ENCODE measurements at places on chromosomes 3 and 15.

GRCh38 chr3:151035072-151035471, 50.4 kb upstream of the MED12L start:
- no peak for DNase-seq

DNA sequence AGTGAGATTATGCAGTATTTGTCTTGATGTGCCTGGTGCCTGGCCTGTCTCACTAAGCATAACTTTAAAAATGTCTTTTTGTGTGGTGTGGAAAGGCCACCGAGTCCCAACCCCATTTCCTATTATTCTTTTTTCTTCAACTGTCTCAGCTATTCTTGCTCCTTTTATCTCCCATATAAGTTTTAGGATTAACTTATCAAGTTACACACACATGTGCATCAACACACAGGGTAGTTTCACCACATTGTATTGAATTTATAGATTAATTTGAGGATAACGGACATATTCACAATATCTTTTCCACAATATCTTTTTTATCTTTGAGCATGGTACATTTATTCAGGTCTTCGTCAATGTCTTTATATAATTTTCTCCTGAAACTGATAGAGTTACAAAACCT, 127.6 kb downstream of the RYR3 start:
- no peak for DNase-seq

- DNase-seq: no peak
Measured at GRCh38 chr3:124234852-124235252, 242.9 kb upstream of the ROPN1 start.

DNA sequence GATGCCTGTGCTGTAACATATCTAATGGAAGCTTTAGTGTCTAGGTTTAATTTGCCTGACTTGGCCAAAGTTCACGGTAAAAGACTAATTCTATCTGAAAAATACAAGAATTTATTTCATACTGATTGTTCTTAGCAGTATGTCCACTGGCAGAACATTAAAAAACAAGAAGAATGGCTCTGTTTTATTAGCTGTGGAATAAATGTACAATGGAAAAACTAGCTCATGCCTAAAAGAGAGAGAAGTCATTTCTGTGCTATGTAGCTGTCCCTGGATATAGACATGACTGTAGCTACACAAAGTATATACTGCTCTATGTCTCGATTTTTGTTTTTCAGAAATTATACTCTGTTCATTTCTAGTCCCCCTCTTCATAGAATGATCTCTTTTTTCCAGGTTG, 13.9 kb upstream of the VGLL3 start:
- DNase-seq: no peak

DNA sequence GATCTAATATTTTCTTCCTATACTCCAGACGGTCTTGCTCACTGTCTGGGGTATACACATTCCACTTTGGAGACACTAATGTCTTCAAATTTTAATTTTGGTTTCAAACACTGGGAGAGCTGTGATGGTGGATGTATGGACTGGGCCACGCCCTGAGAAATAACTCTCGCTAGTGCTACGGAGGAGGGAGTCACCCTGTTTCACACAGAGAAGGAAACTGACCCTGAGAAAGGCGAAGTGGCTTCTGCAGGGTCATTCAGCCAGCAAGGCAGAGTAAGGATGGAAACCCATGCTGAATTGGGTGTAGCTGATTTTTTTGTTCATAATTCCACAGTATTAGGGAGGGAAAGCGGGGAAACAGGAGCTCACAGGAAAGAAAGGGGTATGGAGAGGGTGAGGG, 8.6 kb upstream of the SKIC8 start:
- DNase-seq: no peak

GRCh38 chr3:185843635-185844034, 18.8 kb upstream of the IGF2BP2 start:
- no peak for DNase-seq

GRCh38 chr3:192928720-192929119, 11.1 kb upstream of the MB21D2 start:
- peak; percentile 15 for DNase-seq

DNA sequence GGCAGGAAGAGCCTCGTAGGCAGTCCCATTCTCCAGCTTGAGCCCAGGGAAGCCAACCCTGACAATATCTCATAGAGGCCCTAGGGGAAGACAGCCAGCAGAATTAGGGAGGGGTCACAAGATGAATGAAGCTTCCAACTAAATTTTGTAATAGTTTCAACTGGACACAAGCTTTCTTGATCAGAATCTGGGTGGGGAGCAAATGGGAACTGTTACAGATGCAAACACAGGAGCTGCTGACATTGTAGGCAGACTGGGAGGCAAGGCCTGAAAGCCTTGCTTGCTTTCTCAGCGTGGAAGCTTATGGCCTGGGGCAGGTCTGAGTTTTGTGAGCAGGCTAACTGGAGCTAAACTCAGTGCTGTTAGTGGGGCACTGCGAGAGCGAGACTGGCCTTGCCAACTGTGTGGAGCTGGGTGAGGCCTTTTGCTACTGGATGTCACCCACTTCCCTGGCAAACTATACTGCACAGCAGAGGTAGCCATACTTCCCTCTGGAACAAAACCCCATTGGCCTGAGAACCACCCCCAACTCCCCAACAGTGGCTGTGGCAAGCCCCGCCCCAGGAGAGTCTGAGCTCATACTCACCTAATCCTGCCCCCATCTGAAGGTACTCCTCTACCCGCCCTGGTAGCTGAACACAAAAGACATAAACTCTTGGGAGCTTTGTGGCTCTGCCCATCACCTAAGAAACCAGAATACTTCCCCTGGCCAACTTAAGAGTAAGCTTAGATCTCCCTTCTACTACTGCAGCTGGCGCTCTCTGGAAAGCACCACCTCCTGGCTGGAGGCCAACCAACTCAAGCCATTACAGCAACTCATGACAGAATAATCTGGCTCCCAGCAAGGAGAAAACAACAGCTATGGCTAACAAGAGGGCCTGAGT, 42.9 kb downstream of the CFAP20DC start:
- DNase-seq: no peak

DNA sequence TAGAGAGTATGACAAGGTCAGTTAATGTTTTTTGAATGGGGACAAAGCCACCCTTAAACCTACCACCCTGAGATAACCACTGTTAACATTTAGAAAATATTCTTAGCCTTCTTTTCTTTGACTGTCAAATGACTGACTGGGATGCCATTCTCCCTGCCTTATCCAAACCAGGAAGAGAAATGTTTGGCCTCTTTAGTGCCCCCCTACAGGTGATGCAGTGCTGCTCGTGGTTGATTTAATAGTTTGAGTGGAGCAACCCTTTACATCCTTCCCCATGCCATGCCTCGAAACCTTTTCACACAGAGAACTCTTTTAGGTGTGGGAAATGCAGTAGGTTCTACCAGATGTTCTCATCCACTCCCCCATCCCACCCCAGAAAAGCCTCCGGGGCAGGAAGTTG, 38.7 kb upstream of the UMPS start:
- no peak for DNase-seq

DNA sequence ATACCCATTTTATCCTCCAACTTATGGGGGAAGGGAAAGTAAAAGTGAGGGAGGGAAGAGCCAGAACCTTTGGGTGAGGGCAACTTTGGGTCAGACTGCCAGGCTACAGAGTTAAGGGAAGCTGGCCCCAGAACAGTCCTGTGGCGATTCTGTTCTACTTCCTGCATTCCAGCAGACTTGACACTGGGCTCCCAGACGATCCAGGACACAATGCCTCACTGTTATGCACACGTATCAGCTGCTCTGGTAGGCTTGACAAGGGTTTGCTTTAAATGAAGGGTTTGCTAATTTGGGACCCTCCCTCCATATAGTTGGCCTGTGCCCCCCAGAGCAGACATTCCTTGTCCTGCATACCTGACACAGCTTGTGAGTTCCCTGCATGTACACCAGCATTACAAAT, 10.7 kb downstream of the GORASP1 start:
- no peak for DNase-seq

DNA sequence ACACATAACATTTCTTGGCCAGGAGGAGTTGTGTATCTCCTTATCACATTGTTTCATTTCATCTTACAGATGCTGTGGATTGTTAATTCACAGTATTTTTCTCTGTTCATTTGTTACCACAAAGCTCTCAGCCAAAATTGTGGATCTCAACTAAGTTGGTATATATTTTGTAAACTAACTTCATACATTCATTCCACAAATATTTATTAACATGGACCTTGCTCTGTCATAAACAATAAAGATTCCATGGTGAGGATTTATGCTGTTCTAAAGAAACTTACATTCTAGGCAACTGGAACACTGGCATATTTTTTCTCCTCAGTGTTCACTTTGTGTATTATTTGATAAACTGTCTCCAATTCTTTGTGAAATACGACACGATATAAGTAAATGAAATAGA, 268.8 kb downstream of the CNTN3 start:
- DNase-seq: no peak

DNA sequence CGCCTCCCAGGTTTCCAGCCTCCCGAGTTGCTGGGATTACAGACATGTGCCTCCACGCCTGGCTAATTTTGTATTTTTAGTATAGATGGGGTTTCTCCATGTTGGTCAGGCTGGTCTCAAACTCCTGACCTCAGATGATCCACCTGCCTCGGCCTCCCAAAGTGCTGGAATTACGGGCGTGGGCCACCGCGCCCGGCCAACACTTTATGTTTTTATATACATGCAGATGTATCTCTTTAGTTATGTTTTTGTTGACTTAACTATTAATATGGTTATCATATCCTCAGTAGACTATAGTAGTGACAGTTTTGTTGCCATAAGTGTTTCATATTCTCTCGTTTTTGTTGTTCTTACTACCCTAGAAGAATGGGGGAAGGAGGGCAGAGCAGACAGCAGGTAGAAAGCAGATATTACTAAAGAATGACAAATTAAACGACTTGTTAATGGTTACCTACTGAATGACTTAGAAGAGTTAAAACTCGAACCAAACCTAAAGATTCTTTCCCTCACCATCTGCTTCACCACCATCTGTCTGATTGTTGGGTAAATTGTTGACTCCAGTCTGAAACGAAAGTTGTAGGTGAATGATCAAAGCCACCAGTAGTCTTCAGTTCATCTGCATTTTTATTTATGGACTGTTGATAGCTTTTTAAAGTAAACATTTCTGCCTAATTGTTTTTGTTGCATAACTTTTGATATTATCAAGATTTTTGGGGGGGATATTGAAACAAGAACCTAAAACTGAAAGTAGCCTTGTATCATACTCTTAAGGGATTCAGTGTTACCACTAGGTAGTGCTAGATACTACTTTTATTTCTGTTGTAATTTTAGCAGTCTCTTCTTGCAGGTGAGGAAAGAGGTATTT, 89.3 kb downstream of the RASA2 start:
- peak; percentile 14 for DNase-seq

GRCh38 chr3:62139957-62140356, 233.4 kb downstream of the FEZF2 start:
- no peak for DNase-seq

- no peak for DNase-seq
Measured at GRCh38 chr15:67593562-67593961, 51.1 kb downstream of the MAP2K5 start.

- DNase-seq: no peak
Measured at GRCh38 chr3:48039487-48040190, 23.4 kb upstream of the MAP4 start.

DNA sequence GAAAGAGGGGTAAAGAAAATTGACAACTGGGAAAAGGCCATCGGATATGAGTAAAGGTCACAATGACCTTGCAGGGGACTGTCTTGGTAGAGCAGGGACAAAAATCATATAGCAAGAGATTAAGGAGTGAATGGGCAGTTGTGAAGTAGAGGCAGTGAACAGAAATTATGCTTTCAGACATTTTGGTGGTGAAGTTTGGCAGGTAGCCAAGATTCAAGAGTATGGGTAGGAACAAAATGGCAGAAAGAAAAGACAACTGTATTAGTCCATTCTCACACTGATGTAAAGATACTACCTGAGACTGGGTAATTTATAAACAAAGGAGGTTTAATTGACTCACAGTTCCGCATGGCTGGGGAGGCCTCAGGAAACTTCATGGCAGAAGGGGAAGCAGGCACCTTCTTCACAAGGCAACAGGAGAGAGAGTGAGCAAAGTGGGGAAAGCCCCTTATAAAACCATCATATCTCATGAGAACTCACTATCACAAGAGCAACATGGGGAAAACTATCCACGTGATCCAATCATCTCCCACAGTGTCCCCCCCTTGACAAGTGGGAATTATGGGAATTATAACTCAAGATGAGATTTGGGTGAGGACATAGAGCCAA, 84.0 kb downstream of the CGNL1 start:
- no peak for DNase-seq

DNA sequence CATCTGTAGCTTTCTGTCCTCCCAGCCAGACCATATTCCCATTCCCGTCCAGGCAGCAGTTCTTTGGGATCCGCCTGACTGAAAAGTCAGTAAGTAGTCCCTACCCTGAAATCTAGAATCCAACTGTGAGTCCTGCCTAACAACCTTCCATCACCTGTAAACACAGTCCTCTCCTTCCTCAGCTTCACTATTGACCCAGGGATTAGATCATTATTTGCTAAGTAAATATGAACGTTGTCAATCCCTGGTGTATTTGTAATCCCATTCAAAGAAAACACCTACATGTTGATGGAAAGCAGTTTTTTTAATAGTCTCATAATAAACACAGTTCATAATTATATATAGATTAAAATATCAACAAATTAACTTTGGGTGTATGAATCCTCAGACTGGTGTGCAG, 732 bp downstream of the SAXO2 start:
- DNase-seq: peak; percentile 81

GRCh38 chr3:100227511-100227921, 33.3 kb upstream of the TBC1D23 start:
- no peak for DNase-seq

- DNase-seq: no peak
Measured at GRCh38 chr3:9600597-9600996, 47.0 kb upstream of the LHFPL4 start.

DNA sequence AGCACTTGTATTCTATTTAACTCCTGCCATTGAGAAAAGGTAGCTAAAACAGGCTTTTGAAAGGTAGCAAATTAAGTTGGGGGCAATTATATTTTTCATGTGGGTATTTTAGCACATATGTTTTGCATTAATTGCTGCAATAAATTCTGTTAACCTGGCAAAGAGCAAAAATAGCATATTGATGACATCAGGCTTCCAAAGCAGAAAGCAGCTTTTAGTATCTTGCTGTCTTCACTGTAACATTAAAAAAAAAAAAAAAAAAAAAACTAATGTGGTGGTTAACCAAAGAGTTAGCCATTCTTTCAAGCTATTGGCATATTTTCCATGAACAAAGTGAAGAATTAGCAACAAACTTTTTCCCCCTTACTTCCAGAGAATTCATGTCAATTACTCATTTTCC, 9.1 kb downstream of the EPHA3 start:
- DNase-seq: no peak

GRCh38 chr15:56361987-56362386, 3.2 kb upstream of the TEX9 start:
- DNase-seq: no peak

DNA sequence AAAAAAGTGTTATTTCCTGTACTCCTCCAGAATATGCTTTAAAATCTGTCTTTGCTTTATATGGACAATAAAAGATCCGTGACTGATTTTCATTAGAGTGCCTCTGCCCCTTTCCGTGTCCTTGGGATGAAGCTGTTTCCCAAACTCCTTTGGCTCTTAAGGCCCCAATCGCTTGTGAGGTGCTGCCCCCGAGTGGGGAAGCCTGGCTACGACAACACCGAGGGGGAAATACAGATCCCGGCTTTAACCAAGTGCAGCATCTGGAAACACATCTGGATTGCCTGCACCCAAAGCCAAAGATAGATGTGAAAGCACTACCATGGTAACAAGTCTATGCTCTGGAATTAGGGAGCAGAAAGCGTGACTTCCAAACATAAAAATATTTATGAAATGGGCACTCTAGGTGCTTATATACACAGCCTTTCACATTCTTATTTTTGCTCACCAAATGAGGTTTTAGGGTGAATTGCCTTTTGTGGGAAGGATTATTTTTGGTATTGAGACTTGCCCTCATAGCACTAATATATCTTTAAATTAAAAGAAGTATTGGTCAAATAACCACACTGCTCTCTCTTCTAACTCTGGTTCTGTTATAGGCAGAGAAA, 40.6 kb upstream of the ADCY5 start:
- DNase-seq: peak; percentile 6
